Stimulated activated CD4-positive, alpha-beta T cell treated with anti-CD3 and anti-CD28 coated beads, Interleukin-1b, Interleukin-23, amount 100 ng/mL, for 1 hour (primary cell): ENCODE measurements at places on chromosomes 16 and 17.

DNA sequence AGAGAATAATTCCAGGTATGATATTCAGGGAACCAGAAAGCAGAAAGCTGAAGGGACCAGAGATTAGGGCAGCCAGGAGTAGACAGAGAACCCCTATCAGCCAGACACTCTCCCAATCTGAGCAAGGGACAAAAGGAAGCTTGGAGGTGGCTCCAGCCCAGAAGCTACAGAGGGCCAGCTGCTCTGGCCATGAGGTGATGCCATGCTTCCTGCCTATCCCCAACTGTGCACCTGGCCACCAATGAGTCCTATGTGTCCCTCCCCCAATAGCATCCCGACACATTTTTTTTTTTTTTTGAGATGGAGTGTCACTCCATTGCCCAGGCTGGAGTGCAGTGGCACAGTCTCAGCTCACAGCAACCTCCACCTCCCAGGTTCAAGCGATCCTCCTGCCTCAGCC lies 30.0 kb downstream of the NSMCE1 start:
- DNase-seq, result no peak

GRCh38 chr17:45425125-45425983 lies 7.3 kb downstream of the ARHGAP27 start:
- no peak for DNase-seq

- no peak for DNase-seq
Measured at GRCh38 chr17:81387100-81388090, 7.9 kb upstream of the BAHCC1 start.

- DNase-seq, result no peak
Measured at GRCh38 chr17:46038414-46038813, 39.4 kb downstream of the STH start.

DNA sequence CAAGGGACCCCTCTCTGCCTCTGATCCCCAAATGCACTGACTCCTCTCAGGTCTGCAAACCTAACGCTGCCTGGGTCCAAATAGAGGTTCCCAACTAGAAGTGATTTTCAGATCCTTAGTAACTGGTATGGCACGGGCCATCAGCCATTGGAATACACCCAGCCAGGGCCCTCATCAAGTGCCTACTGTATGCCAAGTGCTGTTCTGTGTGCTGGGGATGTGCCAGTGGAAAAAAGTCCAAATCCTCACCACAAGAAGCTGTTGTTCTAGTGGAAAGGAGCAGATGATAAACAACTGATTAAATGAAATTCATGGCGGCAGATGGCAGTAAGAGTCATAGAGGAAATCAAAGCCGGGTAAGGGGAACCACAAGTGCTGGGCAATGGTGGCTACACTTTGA lies 57.2 kb upstream of the MED9 start:
- no peak for DNase-seq

GRCh38 chr16:89722392-89723278 lies 1.3 kb downstream of the ZNF276 start:
- peak; percentile 60 for DNase-seq

GRCh38 chr17:61235827-61236197 lies 163.8 kb upstream of the TBX2 start:
- DNase-seq, result no peak

DNA sequence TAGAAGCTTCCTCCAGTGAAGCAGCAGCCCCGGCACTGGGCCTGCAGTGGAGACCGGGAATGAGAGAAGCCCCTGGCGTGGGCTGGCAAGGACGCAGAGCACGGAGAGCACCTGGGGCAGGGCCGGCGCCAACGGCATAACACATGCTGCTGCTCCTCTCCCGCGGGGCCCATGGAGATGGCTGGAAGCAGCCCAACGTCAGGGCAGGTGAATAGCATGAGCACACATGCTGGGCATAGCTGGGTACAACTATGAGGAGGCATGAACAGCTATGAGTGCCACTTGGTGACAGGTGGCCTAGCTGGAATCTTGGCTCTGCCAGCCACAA lies 46.4 kb downstream of the IRF8 start:
- no peak for DNase-seq

GRCh38 chr16:80024443-80024842 lies 423.9 kb upstream of the MAF start:
- DNase-seq, result no peak

GRCh38 chr16:78485188-78485916 lies 385.9 kb downstream of the WWOX start:
- no peak for DNase-seq

DNA sequence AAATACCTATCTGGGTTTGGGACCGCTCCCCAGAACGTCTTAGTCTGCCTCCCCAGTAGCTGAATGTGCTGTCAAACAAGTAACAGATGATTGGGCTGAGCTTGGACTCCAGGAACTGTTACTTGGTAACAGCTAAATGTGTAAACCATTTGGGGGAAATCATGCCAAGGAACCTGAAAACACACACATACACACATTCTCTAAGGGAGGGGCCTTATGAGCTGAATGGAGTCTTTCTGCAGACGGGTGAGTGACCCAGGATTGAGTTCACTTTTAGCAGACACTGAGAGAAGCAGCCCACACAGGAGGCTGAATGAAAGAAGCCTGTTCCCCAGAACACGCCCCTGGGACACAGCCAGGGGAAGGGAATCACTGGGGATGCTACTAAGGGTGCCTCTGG lies 1.6 kb downstream of the ACLY start:
- DNase-seq, result no peak
